ENCODE measurements at places on chromosomes 12 and 14.

- no peak for DNase-seq
Measured at GRCh38 chr12:16588812-16589211, 17.1 kb downstream of the LMO3 start.

DNA sequence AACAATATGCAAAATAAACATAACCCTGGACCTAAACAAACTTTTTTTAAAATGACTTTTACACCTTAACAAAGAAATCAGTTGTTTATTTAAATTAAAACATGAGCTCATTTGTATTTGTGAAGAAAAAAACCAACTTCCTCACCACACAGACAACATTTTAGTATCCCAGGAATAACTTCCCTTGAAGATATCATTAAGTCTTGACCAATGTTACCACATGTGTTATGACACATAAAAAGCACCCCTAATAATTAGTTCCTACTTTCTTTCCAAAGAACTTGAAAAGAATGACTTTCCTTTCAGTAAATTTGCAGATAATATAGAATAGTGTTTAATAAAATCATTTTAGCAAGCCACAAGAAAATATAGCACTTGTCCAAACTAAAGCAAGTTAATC is 42.4 kb downstream of the DUSP16 start:
- DNase-seq = peak; percentile 76

DNA sequence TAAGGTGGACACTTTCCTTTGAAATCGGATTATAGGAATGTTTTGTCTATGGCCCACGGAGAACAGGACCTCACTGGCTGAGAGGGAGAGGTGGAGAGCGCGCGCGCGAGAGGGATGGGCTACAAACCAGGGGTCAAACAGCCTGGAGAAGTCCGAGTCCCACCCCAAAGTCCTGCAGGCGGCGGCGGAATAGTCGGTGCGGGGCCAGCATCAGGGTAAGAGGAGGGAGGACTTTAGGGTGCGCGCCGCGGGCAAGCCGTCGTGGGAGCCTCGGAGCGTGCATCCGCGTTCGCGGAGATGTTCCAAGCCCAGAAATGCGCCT is 3.3 kb upstream of the HOXC8 start:
- DNase-seq = no peak

DNA sequence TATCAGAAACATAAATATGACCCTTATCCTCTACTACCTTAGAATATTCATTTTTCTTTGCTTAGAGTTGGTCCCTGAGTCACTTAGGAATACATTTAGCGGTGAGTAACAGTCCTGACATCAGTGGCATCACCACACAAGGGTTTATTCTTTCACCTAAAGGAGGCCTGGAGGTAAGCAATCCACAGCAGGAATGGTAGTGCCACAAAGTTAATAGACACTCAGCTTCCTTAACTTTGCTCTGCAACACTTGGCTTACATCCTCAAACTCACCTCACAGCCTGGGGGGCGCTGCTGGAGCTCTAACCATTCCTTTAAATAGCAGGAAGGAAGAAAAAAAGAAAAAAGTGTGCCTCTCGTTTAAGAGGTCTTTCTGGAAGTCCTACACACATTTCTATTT is 29.1 kb downstream of the BBOF1 start:
- no peak for DNase-seq

- peak; percentile 48 for DNase-seq
Measured at GRCh38 chr12:122021822-122022392, at the start of gene BCL7A. BCL7A (plus strand) TSS chr12:122021884; CDS start chr12:122022092, 208 bp downstream.

DNA sequence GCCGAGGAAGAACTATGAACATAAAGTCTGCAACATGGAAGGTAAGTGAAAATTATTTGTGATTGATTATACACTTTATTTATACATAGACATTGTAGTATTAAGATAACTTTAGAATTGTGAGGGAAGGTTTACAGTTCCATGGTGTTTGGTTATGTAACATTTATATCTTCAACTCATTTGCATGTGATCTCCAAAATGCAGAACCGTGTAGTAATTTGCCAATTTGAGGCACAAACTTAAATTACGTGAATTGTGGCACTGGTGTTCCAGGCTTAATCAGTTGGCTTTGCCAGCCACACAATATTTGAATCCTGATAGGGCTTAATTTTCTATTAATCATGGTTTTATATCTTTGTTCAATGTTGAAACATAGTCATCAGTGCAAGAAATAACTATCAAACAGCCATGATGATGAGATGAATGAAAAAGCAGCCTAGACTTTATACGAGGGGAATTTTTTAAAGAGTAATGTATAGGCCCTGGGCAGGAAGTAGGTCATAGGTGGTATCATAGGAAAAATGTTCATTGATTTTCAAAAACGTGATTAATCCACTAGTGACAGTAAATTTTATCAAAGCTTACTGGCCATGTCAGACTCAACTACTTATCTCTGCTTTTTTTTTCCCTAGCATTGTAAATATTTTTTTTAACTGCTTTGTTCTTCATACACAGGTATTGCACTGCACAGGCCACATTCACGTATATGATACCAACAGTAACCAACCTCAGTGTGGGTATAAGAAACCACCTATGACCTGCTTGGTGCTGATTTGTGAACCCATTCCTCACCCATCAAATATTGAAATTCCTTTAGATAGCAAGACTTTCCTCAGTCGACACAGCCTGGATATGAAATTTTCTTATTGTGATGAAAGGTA is 31.7 kb downstream of the HIF1A start:
- peak; percentile 46 for DNase-seq

GRCh38 chr12:107501681-107502080 is 183.9 kb upstream of the PWP1 start:
- DNase-seq = no peak

Measured in inflammatory macrophage treated with lipopolysaccharide for 4 hours (primary cell).